ENCODE measurements at places on chromosomes 13 and 19.
A peak's percentile ranks its signal among the peaks of the same experiment; 100 is the strongest.

GRCh38 chr13:24742977-24743376 is 21.0 kb upstream of the RNF17 start:
- DNase-seq, result no peak

GRCh38 chr13:106455190-106455589 is 80.3 kb downstream of the EFNB2 start:
- DNase-seq, result no peak

GRCh38 chr13:26400545-26400944 is 146.6 kb downstream of the CDK8 start:
- DNase-seq, result no peak

- no peak for DNase-seq
Measured at GRCh38 chr19:40719414-40719894, 2.5 kb downstream of the ITPKC start.

DNA sequence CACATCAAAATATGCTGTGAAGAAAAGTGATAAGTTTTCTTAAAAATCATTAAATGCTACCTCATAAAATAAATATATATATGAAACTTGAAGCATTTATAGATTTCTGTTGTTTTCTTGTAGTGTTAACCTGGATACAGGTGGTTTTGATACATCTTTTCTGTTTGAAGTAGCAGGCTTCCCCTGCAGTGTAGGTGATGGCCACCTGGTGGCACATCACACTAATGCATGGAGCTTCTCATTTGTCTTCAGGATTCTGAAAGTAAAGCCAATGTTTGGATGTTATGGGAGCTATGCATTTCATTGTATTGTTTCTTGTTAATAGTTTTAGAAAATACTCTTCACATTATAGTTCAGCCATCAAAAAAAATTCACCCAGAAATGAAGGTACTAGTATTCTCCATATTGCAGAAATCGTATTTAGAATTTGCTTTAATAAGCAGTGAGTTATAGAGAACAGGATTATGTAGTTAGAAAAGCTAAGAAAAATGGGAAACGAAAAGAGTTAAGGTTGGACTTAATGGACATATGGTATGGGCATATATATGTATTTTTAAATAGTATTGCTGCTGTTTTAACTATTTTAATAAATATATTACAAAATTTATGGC is 18.7 kb downstream of the GPR180 start:
- DNase-seq, result peak; percentile 64

- no peak for DNase-seq
Measured at GRCh38 chr19:14116525-14116917, 1.0 kb downstream of the PRKACA start.
